Heart right ventricle (tissue), 16 donors: ENCODE measurements at places on chromosomes 5 and 9.

- no peaks in the 10 kb centered on the region for H3K4me1 ChIP-seq
- DNase-seq: no peak
- H3K27me3 ChIP-seq: no peaks in the 10 kb centered on the region
- no peaks in the 10 kb centered on the region for H3K36me3 ChIP-seq
Observed at GRCh38 chr5:42614509-42614908, 142.1 kb upstream of the CCDC152 start.

GRCh38 chr5:32572778-32573480 is 12.4 kb upstream of the SUB1 start:
- no peaks in the 10 kb centered on the region for H3K27me3 ChIP-seq
- no peak overlapping the region for H3K4me3 ChIP-seq
- H3K27ac ChIP-seq: no peak overlapping the region
- no peak for DNase-seq

- H3K27ac ChIP-seq: peak overlapping the region; percentile 72
- no peaks in the 10 kb centered on the region for H3K36me3 ChIP-seq
- H3K27me3 ChIP-seq: no peaks in the 10 kb centered on the region
- peaks cover 14% of the 10 kb centered on the region for H3K4me1 ChIP-seq
- H3K4me3 ChIP-seq: no peak overlapping the region
Observed at GRCh38 chr9:84874596-84874995, 205.1 kb downstream of the NTRK2 start.

DNA sequence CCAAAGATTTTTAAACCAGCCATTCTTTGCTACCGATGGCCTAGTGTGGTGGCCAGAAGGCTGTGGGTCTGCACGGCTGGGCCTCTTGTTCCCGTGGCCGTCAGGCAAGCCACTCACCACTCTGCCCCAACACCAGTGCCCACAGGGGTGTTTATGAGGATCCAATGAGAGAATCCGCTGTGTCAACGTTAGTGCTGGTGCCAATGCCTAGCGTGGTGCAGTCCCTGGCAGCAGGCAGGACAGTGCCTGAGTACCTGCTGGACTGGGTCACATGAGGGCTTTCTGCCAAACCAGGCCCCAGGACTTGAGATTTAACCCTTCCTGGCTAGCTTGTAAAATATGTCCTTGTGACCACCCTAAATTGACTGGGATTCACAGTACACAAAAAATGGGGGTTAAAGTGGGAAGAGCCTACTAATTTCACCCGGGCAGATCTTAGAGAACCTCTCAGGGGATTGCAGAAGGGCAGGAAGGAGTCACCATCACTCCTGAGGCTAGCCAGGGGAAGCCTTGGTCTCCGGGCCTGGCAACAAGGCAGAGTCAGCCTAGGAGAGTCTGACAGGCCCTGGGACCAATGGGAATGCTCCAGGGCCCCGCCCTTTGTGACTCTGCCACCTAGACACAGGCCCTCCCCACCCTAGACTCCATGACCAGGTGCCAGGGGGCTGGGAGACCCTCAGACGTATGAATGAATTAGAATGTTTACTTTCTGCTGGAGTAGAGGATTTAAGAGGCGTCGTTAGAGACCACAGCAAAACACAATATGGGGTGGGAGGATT is 63.2 kb upstream of the FSTL4 start:
- no peak for DNase-seq
- H3K27me3 ChIP-seq: no peaks in the 10 kb centered on the region
- H3K4me1 ChIP-seq: no peaks in the 10 kb centered on the region
- no peak overlapping the region for H3K4me3 ChIP-seq
- no peaks in the 10 kb centered on the region for H3K36me3 ChIP-seq

DNA sequence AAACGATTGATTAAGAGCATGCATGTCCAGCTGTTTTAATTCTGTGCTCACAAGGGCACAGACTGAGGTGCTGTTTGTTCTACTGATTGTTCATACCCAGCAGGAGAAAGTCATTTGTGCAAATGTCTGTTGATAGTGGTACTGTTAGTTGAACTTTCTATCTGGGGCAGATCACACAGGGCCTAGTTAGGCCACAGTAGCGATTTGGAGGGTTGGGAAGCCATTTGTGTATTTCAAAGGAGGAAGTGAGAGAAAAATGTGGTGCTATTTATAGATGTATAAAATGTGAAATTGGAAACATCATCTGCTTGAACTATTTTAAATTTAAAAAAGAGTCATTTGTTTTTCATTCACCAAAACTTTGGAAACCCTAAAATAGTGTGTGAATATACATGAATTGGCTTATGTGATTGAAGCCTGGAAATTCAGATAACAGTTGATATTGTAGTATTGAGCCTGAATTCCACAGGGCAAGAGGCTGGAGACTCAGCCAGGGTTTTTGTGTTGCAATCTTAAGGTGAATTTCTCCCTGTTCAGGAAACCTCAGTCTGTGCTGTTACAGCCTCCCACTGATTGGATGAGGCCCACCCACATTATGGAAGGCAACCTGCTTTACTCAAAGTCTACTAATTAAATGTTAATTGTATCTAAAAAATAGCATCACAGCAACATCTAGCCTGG is 162.0 kb upstream of the CDKN2B start:
- no peaks in the 10 kb centered on the region for H3K4me1 ChIP-seq
- DNase-seq: no peak
- H3K27me3 ChIP-seq: no peaks in the 10 kb centered on the region
- no peak overlapping the region for H3K27ac ChIP-seq

GRCh38 chr5:6216471-6217075 is 161.8 kb downstream of the MED10 start:
- H3K36me3 ChIP-seq: no peaks in the 10 kb centered on the region
- no peak overlapping the region for H3K4me3 ChIP-seq
- peaks cover 5% of the 10 kb centered on the region for H3K27me3 ChIP-seq
- H3K4me1 ChIP-seq: no peaks in the 10 kb centered on the region

DNA sequence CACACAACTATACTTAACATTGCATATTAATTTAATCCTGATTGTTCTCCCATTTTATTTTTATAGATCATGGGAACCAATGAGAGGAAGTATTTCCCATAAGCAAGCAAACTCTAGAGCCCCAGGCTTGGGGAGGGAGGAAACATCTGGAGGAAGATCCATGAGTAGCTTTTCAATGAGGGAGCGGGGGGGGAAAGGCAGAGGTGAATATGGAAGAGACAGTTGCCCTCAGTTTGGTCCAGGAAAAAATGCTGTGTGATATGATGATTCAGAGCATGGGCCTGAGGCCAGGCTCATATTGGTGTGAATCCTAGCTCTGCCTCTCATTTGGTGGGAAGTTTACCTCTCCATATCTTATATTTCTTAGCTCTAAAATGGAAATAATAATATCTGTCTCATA is 42.2 kb upstream of the ALDOB start:
- no peak overlapping the region for H3K27ac ChIP-seq
- DNase-seq: no peak
- H3K36me3 ChIP-seq: peaks cover 15% of the 10 kb centered on the region
- peaks cover 58% of the 10 kb centered on the region for H3K4me1 ChIP-seq

DNA sequence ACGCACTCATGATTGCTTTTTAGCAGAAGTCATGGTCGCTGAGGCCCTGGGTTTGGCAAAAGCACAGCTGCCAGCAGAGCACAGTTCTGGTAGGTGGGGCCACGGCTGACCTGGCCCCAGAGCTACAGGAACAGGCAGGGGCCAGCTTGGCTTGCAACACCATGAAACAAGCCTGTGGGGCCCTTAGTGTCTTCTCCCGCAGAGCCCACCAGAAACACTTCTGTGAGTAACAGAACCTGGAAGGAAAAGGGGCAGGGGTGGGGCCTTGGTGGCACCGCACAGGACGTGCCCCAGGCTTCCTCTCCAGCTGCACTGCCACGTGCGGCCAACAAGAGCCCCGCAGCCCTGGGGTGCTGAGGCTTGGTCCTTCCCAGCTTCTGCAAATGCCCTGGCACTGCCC is 4.8 kb downstream of the ASB6 start:
- no peak for DNase-seq
- H3K4me1 ChIP-seq: peaks cover 22% of the 10 kb centered on the region
- no peak overlapping the region for H3K4me3 ChIP-seq
- no peaks in the 10 kb centered on the region for H3K27me3 ChIP-seq
- H3K36me3 ChIP-seq: peaks cover 53% of the 10 kb centered on the region

- H3K4me3 ChIP-seq: no peak overlapping the region
- no peak for DNase-seq
- H3K4me1 ChIP-seq: peaks cover 13% of the 10 kb centered on the region
- H3K27ac ChIP-seq: no peak overlapping the region
- no peaks in the 10 kb centered on the region for H3K27me3 ChIP-seq
- H3K36me3 ChIP-seq: no peaks in the 10 kb centered on the region
Observed at GRCh38 chr5:179261301-179262125, 83.7 kb downstream of the ADAMTS2 start.

- H3K4me1 ChIP-seq: peaks cover 65% of the 10 kb centered on the region
- no peak overlapping the region for H3K4me3 ChIP-seq
- peak overlapping the region; percentile 51 for H3K27ac ChIP-seq
- peaks cover 71% of the 10 kb centered on the region for H3K27me3 ChIP-seq
Observed at GRCh38 chr5:38463634-38464521, 92.6 kb downstream of the LIFR start.

DNA sequence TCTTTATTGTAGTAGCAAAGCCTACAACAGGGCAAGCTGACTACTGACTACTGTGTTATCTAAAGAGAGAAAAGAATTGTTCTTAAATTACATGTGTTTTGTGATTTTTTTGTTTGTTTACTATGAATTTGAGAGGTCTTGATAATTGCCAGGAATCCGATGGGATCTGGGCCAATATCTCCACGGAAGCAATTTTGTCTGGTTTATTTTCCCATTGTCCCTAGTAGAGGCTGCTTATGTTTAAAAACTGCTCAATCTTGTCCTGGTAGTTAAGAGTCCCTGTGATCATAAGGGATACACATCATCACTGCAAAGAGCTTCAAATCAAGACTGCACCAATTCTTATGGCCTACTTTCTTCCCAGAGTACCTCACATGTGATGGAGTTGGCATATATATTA is 94.4 kb downstream of the GLDC start:
- no peaks in the 10 kb centered on the region for H3K4me1 ChIP-seq
- H3K27me3 ChIP-seq: no peaks in the 10 kb centered on the region
- H3K4me3 ChIP-seq: no peak overlapping the region
- no peaks in the 10 kb centered on the region for H3K36me3 ChIP-seq
- H3K27ac ChIP-seq: no peak overlapping the region

GRCh38 chr9:96038914-96039313 is 163.4 kb downstream of the ERCC6L2 start:
- H3K27me3 ChIP-seq: no peaks in the 10 kb centered on the region
- H3K4me1 ChIP-seq: no peaks in the 10 kb centered on the region
- no peak overlapping the region for H3K4me3 ChIP-seq
- no peak overlapping the region for H3K27ac ChIP-seq

GRCh38 chr9:116238776-116239340 is 85.3 kb downstream of the PAPPA start:
- peaks cover 10% of the 10 kb centered on the region for H3K4me1 ChIP-seq
- H3K27me3 ChIP-seq: no peaks in the 10 kb centered on the region
- no peak for DNase-seq
- no peaks in the 10 kb centered on the region for H3K36me3 ChIP-seq

DNA sequence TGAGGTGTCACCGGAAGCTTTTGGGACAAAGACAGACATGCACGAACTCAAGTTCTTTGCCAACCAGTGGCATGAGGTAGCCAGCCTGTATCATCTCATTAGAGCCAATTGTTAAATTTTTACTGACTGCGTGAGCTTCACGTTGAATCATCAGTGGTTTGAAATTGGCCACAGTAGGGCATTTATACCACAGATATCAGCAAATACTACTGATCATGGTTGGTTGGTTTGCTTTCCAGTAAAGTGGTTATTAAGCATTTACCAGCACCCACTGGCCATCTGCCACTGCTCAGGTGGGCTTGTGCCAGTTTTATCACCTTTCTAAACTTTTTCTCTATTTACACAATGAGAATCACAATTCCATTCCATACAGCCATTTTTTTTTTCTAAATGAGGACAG is 28.4 kb upstream of the SHC3 start:
- H3K36me3 ChIP-seq: no peaks in the 10 kb centered on the region
- no peak overlapping the region for H3K27ac ChIP-seq
- H3K4me1 ChIP-seq: no peaks in the 10 kb centered on the region
- DNase-seq: no peak
- no peaks in the 10 kb centered on the region for H3K27me3 ChIP-seq

GRCh38 chr5:145341842-145342241 is 493.3 kb downstream of the PRELID2 start:
- no peak for DNase-seq
- H3K36me3 ChIP-seq: no peaks in the 10 kb centered on the region
- H3K27ac ChIP-seq: no peak overlapping the region
- no peaks in the 10 kb centered on the region for H3K4me1 ChIP-seq

DNA sequence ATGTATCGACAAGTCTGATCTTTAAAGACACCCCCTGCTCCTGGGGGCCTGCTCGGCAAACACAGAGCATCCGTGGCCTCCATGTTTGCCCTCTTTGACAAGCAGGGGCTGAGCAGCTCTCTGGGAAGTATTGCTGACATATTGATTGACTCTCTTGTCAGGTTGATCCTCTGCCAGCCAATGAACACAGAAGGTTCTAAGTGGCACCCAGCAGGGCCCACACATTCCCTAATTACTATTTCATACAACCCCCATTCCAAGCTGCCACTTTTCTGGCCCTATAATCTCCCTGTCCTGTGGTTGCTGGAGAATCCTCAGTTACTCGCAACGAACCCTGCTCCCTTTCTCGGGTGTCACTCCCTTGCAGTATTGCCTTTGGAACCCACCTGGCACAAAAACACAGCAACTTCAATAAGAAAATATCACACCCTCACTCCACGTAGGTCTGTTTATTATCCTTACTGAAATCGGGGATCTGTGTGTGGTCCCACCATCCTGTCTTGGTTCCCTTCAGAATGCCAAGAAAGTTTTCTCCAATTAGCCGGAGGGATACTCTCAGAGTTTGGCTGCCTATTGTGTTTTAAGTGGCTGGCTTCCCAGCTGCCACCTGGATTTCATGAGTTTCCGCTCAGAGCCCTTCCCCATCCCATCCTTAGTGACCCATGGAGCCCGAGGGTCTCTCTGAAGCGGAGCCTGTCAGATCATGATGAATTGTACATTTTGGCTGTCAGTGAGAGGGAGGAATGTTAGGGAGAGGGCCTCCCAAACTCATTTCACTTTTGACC is 249.0 kb upstream of the WWC1 start:
- H3K27me3 ChIP-seq: no peaks in the 10 kb centered on the region
- no peak for DNase-seq
- no peak overlapping the region for H3K4me3 ChIP-seq

DNA sequence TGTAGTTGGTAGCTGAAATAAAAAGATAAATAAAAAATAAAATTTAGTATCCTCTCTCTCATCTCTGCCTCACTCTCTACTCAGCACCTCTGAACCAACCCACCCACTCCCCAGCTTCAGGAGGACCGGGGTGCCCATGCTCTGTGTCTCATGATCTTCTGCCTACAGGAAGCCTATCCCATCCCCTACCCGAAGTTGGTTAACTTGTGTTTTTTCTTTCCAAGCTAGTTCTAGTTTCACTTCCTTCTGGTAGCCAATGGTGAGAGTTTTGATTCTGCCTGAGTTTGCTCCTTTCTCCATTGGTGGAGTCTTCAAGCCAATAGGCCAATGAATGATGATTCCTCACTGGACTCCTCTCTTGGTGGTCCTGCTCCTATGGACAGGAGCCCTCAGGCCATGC is 32.1 kb downstream of the SNX24 start:
- no peaks in the 10 kb centered on the region for H3K36me3 ChIP-seq
- no peaks in the 10 kb centered on the region for H3K27me3 ChIP-seq
- DNase-seq: no peak
- no peaks in the 10 kb centered on the region for H3K4me1 ChIP-seq
- H3K4me3 ChIP-seq: no peak overlapping the region

GRCh38 chr9:81814401-81814793 is 113.8 kb upstream of the SPATA31D4 start:
- H3K27me3 ChIP-seq: peaks cover 4% of the 10 kb centered on the region
- H3K36me3 ChIP-seq: no peaks in the 10 kb centered on the region
- H3K4me1 ChIP-seq: no peaks in the 10 kb centered on the region
- H3K27ac ChIP-seq: no peak overlapping the region
